ENCODE measurements at places on chromosomes 6 and 20.
A peak's percentile ranks its signal among the peaks of the same experiment; 100 is the strongest.

DNA sequence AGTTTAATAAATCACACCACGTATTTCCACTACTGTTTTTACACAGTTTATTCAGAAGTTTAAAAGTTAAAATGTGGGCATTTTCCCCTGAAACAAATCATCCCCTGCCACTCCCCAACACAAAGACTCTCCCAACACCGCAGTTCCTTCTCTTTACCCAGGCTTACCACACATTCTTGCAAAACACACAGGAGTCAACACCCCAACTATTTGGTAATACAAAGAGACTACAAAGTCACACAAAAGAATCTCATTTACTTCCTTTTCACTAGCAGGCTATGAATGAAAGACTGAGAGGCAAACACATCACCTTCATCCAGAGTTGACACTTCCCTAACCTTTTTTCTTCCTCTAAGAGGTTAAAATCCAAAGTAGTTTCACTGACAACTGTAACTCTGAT is 51.1 kb downstream of the KCTD20 start:
- no peak for DNase-seq

DNA sequence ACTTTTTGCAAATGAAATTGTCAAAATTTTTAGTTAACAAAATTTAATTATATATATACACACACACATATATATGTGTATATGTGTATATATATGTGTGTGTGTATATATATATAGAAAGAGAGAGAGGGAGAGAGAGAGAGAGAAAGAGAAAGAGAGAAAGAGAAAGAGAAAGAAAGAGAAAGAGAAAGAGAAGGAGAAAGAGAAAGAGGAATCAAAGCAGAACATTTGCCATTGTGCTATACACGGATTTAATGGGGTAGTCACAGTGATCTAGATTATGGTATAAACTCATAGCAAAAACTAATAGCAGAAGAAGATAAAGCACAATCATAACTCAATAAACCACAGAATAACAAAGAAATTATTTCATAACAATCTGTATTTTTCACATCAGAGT is 126.7 kb downstream of the DST start:
- no peak for DNase-seq

DNA sequence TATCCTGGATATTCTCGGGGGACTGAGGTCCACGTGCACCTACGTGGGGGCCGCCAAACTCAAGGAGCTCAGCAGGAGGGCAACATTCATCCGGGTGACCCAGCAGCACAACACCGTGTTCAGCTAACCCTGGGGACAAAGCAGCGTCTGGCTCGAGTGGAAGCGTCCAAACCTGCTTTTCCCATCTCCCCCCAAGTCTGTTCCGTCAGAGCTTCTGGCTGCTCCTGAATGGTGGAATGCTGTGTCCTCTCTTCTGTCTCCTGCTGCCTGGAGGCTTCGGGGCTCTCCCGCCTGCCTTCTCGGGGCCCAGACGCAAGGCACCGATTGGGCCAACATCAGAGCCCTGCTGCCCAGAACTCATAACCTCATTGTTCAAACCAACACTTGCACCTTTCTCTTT is 56.7 kb downstream of the GMPR start:
- DNase-seq = no peak

GRCh38 chr20:19375801-19376200 is 163.4 kb downstream of the SLC24A3 start:
- DNase-seq = no peak

DNA sequence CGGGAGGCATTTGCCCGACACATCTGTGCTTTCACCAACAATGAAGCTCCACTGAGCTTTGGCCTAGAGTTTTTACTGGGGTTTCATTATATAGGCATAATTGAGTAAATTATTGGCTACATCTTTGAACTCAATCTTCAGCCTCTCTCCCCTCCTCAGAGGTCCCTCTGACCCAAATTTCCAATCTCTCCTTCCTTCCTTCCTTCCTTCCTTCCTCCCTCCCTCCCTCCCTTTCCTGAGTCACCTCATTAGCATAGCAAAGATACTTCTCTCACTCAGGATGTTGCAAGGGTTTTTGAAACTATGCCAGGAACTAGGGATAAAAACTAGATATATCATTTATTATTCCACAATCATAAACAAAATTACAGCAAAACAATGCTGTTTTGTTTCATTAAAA is 238.2 kb upstream of the PRND start:
- no peak for DNase-seq

- DNase-seq = no peak
Measured at GRCh38 chr6:25157183-25157582, 122.0 kb upstream of the CARMIL1 start.

DNA sequence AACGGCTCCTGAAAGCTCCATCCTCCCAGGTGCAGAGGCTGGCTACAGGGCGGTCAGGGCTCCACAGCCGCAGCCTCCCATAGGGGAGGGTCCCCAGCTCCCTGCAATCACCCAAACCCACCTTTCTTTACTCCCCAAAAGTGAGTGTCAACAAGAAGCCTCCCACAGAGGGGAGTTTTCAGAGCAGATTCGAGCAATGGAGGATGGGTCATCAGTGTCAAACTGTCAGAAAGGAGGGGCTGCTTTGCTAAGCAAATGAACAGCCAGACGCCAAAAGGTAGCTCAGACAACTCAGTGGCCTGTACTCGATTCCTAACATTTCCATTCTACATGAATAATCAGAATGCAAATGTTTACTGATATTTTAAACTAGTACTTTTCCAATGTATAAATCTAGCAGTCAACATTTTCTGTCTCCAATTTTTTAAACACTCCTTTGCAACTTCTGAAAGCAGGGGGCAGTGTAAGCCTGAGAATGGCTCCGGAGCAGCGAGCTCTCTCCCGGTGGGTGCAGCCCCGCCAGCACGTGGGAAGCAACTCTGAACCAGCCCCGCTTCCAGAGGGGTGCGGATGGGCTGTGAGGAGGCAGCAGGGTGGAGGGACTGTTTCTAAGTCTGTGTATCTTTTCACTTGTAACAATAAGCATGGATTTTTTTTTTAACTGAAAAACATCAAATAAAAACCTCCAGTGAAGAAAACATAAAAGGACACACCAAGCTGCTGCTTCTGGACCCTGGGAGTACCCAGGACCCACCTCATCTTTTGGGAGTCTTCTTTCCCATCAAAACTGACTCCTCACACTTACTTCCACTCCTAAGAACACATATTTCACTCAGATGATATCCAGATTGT is 54.9 kb downstream of the TAF4 start:
- peak; percentile 44 for DNase-seq

DNA sequence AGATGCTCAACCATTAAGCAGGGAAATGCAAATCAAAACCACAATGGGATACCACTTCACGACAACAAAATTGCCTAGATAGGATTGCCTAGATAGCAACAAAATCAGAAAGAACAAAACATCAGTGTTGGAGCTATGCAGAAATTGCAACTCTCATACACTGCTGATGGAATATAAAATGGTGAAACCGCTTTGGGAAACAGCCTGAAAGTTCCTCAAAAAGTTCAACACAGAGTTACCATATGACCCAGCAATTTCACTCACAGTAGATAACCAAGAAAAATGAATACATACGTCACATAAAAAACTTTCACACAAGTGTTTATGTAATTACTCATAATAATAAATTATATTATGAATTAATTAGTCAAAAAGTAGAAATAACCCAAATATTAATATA is 78.3 kb downstream of the MAFB start:
- DNase-seq = no peak

- DNase-seq = no peak
Measured at GRCh38 chr6:73644941-73645591, 8.7 kb downstream of the SLC17A5 start.

GRCh38 chr6:131762984-131763383 is 44.8 kb upstream of the ENPP1 start:
- no peak for DNase-seq

- DNase-seq = no peak
Measured at GRCh38 chr6:3406362-3406821, 50.5 kb downstream of the SLC22A23 start.

- no peak for DNase-seq
Measured at GRCh38 chr20:60228255-60228654, 270.0 kb downstream of the CDH26 start.

DNA sequence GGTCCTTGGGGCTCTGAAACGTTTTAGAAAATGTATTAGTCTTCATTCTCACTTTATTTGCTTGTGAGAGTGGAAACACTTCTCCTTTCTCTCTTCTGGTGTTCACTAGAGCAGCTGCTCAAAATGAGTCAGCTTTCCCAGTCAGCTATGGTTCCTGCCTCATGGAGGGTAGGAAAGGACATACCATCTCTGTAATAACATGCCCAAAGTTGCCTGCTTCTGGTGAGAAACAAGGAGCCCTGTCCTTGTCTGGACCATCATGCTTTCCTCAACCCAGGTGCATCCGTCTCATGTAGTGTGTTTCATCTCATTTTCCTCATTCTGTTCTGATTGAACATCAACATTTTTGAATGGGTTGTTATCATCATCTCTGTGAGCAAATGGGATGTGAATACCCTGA is 17.1 kb upstream of the TINAG start:
- no peak for DNase-seq

DNA sequence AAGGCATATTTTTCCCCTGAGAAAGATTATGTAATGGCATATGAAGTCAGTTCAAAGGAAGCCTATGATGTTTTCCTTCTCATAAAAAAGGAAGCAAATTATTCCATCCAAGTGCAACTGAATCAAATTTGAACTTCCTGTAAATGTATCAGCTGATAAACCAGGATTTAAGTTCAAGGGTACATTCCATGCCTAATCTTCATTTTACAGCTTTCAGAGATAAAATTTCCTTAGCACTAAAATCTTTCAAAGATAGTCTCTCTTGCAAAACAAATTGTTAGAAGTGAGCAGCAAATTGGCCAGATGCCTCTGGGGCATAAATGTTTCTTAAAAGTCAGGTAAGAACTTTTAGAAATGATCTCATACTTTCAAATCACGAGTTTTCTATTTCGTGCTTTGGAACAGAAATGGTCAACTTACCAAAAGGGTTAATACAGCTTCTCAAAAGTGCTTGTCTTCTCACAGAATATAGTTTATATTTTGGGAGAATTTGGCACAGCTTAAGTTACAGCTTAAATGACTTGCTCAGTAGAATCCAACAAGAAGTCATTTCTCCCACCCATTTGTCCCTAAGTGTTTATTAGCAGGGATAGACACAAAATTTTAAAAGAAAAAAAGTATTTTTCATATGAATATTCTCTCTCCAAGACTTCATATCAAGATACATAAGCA is 2.7 kb upstream of the TCF21 start:
- no peak for DNase-seq

- no peak for DNase-seq
Measured at GRCh38 chr6:40819182-40819834, 219.7 kb downstream of the UNC5CL start.

- no peak for DNase-seq
Measured at GRCh38 chr20:43767686-43768474, 41.1 kb upstream of the GTSF1L start.

DNA sequence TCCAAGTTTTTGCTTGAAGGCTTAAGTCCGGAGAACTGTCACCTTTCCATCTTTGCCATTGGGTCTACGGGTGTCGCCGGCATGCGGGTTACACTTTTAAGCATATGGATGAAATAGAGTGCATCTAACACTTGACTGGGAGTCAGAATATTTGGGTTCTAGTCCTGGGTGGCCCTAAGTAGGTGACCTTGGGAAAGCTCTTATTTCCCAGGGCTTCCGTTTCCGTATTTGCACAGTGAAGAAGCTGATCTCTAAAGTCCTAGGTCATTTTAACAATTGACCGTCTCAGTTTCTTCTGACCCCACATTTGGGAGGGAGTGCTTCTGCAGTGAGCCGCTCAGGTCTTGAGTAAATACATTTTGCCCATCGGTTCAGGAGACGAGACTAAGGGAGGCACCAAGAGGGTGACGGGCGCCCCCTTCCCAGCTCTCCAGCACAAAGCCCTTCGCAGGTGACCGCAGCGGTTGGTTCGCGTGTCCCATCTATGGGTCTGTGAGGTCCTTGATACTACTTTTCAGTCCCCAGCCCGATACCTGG is 651 bp upstream of the BLTP3A start:
- DNase-seq = peak; percentile 44

- no peak for DNase-seq
Measured at GRCh38 chr6:144528743-144529425, 243.7 kb downstream of the UTRN start.

GRCh38 chr20:3367089-3367488 is 40.4 kb downstream of the DNAAF9 start:
- no peak for DNase-seq

DNA sequence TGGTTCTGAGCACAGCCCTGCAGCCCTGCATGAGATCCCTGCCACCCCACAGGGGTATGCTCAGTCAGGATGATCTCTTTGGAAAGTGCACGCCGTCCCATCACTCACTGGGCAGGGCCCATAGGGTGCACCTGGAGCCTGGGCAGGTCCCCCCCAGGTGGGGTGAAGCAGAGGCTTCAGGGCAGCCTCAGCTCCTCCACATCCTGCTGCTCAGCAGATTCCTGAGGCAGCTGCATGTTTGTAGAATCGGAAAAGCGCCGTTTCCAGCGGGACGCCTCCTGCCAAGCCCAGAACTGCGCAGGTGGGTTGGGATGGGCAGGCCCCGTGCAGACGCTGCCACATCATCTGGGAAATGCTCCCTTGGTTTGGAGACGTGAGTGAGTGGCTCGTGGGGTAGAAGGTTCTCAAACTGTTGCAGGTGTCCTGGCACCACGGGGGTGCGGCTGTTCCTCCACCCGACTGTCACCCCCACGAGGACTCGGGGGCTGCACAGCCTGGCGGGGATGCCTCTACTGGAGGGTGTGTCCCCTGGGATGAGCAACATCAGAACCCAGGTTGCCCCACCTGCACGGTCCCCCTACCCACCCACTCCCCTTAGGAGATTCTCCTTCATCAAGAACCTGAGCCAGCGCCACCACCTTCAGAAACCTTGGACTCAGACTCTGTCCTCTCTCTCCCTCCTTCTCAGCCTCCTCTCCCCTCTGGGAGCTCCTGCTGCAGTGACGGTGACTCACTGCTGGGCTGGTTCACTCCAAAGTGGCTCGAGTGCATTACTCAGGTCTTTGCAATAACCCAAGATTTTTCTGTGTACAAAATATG is 334.1 kb downstream of the TAF4 start:
- DNase-seq = no peak

DNA sequence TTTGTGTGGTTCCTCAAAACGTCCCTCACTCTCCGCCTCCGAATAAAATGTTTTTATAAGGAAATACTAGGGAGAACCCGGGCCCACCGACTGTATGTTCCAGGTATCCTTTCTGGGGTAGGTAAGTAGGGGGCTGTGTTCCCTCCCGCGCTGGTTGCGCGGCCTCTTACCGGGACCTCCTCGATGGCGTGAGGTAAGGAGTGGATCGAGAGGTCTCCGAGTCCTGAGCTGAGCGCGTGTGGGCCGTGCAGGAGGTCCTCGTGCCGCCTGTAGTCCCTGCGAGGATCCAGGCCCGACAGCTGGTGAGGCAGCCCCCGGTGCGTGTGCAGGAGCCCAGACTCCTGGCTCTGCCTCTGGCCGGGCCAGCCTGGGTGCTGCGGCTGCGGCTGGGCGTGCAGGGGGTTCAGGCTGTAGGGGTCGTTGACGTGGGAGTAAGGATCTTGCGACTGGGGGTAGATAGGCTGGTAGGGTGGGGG is 5.1 kb downstream of the TFAP2A start:
- no peak for DNase-seq

DNA sequence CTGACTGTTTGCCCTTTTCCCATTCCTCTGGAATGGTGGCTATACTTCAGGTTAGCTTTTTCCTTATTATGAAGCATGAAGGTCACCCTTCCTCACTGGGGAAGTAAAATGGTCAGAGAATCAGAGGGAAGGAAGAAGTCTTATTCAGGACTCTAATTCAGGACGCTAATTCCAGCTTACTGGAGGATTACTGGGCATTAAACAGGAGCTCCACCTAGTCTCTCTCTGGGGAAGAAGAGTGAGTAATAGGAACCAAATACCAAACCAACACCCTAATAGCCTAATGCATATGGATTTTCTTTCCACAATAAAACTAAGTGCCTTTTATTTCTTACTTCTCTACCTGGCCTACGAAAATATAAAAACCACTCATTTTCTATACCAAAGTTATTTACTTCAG is 10.1 kb downstream of the CRISP1 start:
- DNase-seq = no peak
